ENCODE measurements at places on chromosomes 7 and 10. TPM values are rescaled to one million over a fixed set of nuclear protein-coding genes. Genes with fewer than 3 reads are reported as not detected.
A peak's percentile ranks its signal among the peaks of the same experiment; 100 is the strongest.

- no peak for DNase-seq
Observed at GRCh38 chr7:156160811-156161210, 348.5 kb upstream of the SHH start.

DNA sequence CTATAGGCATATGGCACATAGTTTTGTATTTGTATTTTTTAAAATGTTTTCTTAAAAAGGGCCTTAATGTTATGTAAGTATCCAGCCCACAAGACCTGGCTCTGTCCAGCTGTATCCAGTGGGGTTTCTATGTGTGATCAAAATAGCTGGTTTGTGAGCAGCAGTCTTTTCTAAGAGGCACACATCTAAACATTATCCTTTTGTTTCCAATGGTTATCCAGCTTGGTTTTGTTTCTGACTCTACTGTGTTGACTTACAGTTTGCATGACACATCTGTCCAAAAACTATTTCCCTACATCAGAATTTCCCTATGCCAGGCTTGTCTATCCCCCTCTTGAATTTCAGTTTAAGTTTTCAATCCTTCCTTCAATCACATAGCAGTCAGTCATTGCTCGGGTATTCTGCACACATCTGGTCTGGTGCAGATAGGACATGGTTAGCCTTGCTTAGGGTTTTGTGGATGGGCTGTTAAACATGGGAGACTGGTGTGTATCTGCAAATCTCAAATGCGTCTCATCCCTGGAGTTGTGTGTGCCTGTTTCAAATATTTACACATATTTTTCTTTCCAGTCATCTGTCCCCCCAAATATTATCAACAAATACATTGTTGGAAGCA, 104.2 kb downstream of the SAMD9 start:
- no peak for DNase-seq

DNA sequence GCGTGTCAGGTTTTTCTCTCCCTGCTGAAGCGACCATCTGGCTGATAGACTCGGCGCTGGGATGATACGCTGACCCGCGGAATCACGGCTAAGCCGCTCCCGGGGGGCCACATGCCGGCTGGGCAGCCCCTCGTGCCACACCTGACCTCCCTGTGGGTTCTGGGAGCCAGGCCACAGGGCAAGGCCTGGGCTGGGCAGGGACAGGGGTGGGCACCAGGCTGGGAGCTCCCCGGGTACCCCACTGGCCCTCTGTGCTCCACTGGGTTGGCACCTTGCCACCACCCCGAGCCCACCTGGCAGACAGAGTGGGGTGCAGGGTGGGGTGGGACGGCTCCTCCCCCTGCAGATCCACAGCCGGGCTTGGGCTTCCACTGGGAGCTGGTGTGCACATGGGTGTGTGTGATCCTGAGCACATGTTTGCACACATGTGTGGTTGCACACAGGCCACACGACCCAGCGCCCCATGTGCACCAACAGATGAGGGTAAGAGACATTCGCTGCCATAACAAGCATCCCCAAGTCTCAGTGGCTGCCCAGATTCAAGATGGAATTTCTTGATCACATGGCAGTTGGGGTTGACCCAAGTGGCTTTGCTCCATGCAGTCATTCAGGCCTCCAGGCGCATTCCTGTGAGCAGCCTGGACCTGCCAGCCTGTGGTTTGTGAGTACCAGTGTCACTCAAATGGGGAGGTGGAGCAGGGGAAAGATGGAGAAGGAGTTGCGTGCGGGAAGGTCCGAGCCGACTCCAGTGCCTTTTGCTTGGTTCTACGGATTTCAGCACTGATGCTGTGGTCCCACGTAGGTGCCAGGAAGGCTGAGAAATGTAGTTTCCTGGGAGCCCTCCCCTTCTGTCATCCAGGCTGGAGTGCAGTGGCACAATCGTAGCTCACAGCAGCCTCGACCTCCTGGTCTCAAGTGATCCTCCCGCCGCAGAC, 79.7 kb downstream of the UNCX start:
- DNase-seq = no peak

- no peak for DNase-seq
Observed at GRCh38 chr7:107469929-107470328, at the start of gene GPR22. Gene GPR22 (plus strand): TSS chr7:107470057. CDS start chr7:107474061, 4,004 bp downstream.

DNA sequence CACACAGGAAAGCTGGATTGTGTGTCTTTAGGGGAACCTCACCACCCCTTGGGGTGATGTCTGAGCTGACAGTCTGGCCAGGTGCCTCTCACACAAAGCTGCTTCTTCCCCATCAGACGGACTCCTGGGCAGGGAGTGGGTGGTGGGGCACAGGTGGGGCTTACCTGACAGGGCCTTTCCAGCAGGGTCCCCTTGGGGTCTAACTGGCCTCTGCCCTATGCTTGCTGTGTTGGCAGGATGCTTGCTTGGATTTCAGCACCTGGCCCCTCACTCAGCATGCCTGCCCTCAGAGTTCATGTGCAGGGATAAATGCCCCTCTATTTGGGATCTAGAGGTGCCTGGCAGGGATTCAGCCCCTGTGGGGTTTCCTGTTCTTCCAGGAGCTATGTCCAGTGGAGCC, 496.9 kb upstream of the ZMIZ1 start:
- no peak for DNase-seq

DNA sequence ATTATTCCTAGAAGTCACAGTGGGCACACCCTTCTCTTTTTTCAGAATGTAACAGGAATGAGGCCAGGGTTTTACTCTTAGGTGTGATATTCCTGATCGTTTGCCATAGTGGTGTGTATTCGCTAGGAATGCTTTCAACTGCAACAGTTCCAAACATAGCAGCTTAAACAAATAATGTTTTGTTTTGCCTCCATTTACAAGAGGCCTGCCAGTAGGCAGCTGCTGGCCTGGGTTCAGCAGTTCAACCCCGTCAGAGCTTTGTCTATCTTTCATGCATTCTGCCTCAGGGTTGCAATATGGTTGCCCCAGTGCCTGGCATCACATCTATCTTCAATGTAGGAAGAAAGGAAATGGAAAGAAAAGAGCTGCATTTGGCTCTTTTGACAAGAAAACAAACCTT, 21.7 kb upstream of the RET start:
- DNase-seq = no peak

DNA sequence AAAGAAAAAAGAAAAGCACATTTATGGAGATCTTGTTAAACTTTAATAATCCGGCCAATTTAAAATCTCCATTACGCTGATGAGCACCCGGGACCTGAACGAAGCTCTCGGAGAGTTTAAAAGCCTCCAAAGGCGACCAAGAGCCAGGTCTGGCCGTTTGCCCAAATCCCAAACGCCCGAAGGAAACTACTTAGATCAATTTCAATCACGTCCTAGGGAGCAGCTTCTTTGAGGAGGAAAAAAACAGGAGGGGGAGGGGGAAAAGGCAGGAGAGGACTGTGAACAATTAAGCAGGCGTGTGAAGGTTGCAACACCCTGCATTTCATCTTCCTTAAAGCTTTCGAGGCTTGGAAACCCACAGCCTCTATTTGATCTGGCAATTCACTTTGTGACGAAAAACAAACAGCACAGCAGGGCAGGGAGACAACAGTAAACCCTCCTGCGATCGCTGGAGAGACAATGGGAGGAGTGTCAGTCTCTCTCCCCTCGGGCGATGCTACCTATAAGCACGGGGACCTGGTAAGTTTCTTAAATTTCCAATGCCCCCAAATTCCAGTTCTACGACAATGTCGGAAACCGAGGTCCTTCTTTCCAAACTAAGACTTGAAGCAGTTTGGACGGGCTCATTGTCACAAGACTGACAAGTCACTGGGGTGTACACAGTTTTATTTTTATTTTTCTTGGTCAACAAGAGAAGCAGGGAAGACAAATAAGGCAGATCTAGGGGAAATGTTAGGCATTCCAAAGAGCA, 1.2 kb downstream of the KLF6 start:
- DNase-seq = peak; percentile 88

GRCh38 chr10:35579726-35580422, 25.3 kb upstream of the GJD4 start:
- no peak for DNase-seq

GRCh38 chr7:46459942-46460341, 538.9 kb upstream of the IGFBP3 start:
- DNase-seq = no peak

DNA sequence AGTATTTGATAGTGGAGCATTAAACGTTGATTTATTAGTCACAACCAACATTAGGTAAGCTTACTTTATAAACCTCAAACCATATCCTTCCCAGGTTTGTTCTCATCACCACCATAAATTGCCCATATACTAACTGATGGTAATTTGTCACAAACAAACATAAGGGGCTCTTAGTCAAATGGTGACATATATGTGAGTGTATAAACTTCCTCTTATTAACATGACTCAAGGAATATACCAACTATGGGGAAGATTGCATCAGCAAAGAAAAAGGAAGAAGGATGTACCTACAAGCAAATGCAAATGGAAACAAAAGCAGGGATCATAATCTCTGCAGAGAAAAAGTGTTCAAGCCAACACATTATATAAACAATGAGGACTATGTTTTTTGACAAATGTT, 418.2 kb upstream of the AKR1E2 start:
- peak; percentile 71 for DNase-seq

PTPN20 gene
- 0.27 TPM for total RNA-seq

CAV2 gene
- 51.2 TPM for total RNA-seq

TAS2R3 gene
- 1.2 TPM for total RNA-seq
